Activated T-cell treated with anti-CD3 and anti-CD28 coated beads, Interleukin-2, amount 50 U/mL, for 1 hour (primary cell): ENCODE measurements at places on chromosomes 1 and 21.

DNA sequence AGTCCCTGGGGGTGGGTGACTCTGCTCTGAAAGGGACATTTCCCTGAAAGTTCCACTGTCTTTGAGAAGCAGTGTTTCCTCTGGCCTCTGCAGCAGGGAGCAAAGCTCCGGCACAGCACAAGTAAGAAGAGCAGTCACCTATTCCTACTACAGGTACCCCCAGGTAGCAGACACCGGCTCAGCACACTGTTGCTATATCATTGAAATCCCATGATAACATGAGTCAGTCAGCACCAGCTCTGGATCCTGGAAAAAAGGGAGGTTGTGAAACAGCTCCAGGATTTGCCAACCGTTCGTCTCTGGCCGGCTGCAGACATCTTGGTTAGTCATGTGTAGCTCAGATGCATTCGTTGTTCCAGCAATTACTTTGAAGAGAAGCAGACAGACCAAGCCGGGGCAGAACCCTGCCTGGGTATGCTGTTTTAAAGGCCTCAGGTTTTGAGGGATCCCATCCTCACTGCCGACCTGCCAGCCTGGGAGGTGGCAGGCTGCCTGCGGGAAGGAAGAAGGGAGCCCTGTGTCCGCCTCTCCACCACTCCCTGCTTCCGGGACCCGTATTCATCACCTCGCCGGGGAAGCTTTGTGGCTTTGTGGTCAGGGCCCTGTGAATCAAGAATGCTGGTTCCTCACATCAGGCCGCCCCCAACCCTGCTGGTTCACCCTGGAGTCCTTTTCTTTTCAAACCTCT, 139.2 kb downstream of the CLIC6 start:
- DNase-seq, result peak; percentile 51

DNA sequence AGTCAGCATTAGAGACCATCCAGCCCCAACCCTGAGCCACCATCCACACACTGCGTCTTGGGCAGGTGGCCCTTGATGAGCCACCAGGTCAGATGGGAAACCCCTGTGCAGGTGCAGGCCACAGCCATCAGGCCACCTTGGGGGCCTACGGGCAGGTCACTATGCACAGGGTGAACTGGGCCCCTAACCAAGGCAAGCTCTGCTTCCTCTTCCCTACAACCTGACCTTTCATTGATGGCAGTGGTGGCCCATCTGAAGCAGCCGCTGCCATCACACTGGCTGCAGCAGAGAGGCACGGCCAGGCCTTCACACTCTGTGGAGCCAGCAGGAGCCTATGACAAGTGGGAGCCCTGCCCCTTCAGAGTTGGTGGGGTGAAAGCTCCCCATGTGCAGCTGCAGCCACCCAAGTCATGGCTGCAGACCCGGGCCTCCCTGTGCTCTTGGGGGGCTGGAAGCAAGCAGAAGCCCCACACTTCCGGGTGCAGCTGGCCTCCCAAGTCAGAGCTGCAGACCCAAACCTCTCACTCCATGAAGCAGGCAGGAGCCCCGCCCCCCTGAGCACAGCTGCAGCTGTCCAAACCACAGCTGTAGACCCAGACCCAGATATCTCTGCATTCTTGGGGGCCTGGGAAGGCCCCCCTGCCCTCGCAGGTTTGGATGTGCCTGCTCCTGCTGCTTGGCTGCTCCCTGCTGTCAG, 681.5 kb downstream of the MATN1 start:
- no peak for DNase-seq

GRCh38 chr1:36446271-36446670, 4.0 kb downstream of the OSCP1 start:
- no peak for DNase-seq

DNA sequence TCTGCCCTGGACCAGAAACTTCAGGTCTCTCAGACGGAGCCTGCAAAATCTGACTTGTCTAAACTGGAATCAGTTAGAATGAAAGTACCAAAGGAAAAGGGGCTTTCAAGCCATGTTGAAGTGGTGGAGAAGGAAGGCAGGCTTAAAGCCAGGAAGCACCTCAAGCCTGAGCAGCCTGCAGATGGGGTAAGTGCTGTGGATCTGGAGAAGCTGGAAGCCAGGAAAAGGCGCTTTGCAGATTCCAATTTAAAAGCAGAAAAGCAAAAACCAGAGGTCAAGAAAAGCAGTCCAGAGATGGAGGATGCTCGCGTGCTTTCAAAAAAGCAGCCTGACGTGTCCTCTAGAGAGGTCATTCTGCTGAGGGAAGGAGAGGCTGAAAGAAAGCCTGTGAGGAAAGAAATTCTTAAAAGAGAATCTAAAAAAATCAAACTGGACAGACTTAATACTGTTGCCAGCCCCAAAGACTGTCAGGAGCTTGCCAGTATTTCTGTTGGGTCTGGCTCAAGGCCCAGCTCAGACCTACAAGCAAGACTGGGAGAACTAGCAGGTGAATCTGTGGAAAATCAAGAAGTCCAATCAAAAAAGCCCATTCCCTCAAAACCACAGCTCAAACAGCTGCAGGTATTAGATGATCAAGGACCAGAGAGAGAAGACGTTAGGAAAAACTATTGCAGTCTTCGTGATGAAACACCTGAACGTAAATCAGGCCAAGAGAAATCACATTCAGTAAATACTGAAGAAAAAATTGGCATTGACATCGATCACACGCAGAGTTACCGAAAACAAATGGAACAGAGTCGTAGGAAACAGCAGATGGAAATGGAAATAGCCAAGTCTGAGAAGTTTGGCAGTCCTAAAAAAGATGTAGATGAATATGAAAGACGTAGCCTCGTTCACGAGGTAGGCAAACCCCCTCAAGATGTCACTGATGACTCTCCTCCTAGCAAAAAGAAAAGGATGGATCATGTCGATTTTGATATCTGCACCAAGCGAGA, 46.6 kb downstream of the ZBTB17 start:
- no peak for DNase-seq

GRCh38 chr1:50417507-50417906, 5.7 kb downstream of the DMRTA2 start:
- no peak for DNase-seq

- DNase-seq, result no peak
Observed at GRCh38 chr1:156358641-156359040, 10.4 kb upstream of the RHBG start.

DNA sequence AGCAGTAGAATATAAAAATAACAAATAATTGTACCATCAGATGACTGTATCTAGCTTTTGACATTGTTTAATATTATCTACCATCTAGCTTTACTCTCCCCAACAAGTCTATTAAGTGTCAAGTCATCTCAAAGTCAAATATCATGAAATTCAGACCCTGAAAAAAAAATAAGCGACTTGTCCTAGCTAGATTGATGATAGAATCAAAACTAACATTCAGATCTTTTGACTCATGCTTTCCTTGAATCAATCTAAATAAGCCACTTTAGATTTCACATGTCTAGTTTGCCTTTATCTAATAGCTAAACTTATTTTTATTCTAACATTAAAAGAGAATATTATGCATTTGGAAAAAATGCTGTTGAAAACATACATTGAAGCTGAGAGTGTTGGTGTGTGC, 35.4 kb downstream of the CRB1 start:
- no peak for DNase-seq

GRCh38 chr1:160681066-160681890, 30.3 kb downstream of the CD48 start:
- peak; percentile 88 for DNase-seq

DNA sequence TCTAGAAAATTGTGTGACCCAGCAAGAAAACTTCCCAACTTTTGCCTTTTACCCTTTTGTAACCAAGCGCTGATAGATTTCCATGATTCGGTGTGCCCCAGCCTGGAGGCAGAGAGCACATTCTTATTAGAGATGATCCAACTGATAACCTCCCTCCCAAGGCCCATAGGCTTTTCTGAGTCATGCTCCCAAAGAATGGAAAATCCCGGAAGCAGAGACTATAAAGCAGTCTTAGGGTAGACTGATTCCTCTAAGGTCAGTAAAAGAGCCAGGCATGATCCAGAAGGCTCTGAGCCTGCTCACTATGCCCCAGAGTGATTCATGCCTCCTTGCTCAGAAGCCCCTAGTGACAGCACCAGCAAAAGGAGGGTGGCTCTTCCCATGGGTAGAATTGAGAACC, 4.3 kb downstream of the CAMK1G start:
- no peak for DNase-seq

DNA sequence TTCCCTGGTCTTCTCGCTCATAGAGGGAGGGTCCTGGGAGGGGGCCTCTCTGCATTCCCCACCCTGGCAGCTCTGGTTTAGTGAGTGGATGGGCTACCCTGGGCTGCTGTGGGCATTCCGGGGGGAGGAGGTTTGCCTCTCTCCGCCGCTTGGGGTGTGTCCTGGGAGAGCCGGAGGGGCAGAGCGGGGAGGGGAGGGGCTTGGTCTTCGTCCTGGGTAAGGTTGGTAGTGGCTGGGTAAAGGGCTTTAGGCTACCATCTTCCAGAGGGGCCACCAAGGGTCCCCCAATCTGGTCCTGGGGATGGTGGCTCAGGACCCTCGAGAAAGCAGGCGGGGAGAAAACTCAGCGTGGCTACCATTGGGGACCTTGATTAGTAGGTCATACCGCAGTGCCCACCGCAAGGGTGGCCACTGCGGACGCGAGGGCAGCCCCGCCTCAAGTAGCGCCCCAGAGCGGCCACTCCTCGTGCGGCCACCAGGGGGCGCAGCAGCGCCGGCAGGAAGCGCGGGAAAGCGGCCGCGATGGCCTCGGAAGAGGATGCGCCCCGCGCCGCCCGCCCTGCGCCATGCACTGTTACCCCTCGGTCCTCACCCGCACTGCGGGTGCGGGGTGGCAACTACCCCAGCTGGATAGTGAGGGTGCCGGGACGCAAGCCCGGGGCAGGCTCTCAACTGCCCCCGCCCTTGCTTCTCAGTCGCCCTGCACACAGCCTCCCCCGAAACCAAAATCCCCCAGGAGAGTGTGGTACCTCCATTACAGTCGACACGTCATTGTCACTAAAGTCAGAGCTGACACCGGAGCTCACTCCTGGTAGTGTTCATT, 44.1 kb upstream of the SLC25A33 start:
- peak; percentile 74 for DNase-seq

- no peak for DNase-seq
Observed at GRCh38 chr21:35548904-35549615, 500.0 kb upstream of the RUNX1 start.

- no peak for DNase-seq
Observed at GRCh38 chr1:201218409-201218808, 27.8 kb downstream of the IGFN1 start.

DNA sequence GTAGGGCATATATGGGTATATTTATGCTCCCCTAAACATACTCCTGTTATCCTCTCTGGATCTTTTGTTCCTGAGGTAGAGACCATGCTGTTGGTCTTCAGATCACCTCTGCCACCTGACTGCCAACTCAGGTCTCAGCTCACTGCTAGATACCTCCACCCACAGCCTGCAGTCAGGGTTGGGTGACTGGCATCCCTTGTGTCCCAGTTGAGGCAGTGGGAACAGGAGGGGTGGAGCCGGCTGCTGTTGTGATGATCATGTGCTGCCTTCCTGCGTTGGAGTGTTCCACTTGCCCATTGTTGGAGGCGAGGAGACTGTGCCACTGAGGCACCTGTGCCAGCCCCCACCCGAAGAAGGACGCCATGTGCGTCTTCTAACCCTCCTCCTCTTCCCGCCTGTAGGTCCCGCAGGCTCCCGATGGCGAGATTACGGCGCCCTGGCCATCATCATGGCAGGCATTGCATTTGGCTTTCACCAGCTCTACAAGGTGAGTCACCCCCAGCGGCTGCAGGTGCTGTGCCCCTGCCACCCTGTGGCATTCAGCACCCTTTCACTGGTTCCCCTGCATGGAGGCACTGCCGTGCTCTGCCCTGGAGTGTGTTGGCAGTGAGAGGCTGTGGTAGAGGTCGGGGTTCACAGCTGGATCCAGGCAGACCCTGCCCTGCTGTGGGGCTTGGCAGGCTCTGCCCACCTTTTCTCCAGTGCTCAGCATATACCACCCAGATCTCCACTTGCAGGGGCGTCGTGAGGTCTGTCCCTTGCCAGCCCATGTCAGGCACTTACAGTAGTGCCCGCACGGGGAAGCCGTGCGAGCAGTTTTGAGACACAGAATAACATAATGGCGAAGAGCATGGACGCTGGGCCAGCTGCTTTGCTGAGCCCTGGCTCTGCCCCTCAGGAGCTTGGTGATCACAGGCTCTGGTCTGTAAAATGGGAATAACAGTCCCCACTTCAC, 143.5 kb downstream of the PEX14 start:
- no peak for DNase-seq

- DNase-seq, result no peak
Observed at GRCh38 chr1:15900662-15901279, 53.3 kb downstream of the SPEN start.

DNA sequence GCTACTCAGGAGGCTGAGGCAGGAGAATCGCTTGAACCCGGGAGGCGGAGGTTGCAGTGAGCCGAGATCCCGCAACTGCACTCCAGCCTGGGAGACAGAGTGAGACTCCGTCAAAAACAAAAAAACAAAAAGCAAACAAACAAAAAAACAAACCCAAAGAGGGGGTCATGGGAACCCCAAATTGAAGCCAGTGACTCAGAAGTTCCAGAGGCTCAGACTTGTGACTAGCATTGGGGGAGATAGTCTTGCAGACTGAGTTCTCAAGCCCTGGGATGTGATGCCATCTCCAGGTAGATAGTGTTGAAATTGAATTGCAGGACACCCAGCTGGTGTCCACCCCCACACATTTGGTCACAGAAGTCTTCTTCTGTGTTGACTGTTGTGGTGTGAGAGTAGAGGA, 24.9 kb upstream of the ENO1 start:
- no peak for DNase-seq

GRCh38 chr1:938711-939489, 15.2 kb downstream of the SAMD11 start:
- DNase-seq, result no peak

GRCh38 chr1:198829944-198830343, 191.1 kb downstream of the PTPRC start:
- no peak for DNase-seq

- DNase-seq, result no peak
Observed at GRCh38 chr21:16536140-16536539, 806.4 kb downstream of the USP25 start.

- DNase-seq, result no peak
Observed at GRCh38 chr1:231036416-231036815, 3.6 kb downstream of the FAM89A start.

- no peak for DNase-seq
Observed at GRCh38 chr1:3464649-3465025, 10.2 kb downstream of the ARHGEF16 start.

- no peak for DNase-seq
Observed at GRCh38 chr21:34072145-34073031, 990 bp upstream of the MRPS6 start.
